NK-92 treated with Interleukin-12 subunit alpha and Interleukin-12 subunit beta, amount 100 ng/mL, for 24 hours (cell line): ENCODE measurements at places on chromosomes 2 and 18.

DNA sequence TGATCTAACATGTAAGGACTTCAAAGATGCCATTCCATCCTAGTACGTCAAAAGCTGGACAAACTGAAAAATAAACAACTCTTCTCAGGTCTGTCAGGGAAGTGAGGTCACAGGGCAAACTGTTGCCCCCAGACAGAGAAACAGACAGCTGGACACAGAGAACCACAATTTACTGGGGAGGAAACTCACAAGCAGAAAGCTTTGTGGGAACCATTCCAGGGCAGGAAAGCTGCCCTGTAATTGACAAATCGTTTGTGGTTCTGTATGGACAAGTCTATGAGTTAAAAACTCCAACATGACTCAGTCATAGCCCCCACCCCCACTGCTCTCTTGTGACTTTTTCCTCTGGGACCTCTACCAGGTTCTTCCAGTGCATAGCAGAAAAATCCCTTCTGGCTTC is 28.4 kb downstream of the MCEE start:
- no peak for DNase-seq

DNA sequence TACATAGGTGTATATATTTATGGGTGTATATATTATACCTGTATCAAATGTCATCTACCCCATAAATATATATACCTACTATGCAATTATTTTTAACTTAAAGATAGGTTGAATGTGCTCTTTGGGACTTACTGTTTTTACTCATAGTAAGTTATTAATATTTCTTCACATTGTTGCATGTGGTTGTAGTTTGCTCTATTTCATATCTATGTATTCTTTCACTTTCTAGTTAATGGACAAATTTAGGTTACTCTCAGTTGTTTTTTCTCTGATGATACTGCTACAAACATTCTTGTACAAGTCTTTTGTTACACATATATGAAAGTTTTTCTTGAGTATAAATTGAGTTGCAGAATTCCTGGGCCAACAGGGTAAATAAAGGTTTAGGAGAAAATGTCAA is 601.8 kb upstream of the ID2 start:
- DNase-seq: no peak

GRCh38 chr2:106363791-106364190 is 104.4 kb downstream of the RGPD3 start:
- no peak for DNase-seq

DNA sequence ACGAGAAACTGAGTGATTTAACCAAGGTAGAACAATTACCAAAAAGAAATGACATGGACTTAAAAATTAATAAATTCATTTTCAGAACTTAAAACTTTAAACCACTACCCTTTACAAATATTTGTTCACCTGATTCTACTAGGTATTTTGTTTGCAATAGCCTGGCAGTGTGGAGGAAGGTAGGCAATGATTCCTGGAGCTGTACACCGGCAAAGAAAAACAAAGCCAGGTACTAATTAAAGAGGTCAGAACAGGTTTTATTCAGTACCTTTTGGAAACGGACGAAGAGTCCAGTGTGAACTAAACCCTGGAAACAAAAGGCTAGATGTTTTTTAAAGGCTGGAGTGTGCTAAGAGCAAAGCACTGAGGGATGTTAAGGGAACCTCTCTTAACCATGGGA is 561.3 kb upstream of the FSHR start:
- no peak for DNase-seq

GRCh38 chr18:50277942-50278341 is 3.4 kb downstream of the MBD1 start:
- no peak for DNase-seq

DNA sequence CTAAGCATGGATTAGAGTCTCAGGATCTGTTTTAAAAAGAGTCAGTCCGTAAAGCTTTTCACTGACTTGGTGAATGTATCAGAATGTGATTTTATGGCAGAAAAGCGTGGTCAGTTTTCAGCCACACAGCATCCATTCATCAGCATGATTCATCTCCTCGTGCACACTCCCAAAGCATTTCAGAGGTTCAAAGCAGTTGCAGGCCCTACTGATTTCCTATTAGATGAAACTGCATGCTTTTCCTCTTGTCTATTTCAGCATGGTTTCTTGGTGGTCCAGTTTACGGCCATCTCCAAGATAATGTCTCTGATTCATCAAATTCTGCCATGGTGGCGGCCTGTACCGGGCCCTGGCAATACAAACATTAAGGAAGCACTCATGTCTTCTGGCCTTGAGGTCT is 4.8 kb upstream of the PARD6G start:
- DNase-seq: no peak

- peak; percentile 12 for DNase-seq
Measured at GRCh38 chr2:6877402-6878304, at the start of gene RSAD2. TSS of gene RSAD2 (plus strand) at chr2:6877777. CDS start at chr2:6877801, 24 bp downstream.

DNA sequence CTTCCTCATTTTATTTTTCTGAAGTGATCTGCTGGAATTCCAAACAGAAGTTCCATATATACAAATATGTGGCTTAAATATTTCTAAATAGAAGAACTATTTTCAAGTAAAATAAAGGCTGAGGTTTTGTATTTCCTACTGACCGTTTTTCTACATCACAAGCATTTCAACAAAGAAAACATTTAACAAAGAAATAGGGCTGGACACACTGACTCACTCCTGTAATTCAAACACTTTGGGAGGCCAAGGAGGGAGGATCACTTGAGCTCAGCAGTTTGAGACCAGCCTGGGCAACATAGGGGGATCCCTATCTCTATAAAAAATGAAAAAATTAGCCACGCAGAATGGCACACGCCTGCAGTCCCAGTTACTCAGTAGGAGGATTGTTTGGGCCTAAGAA is 44.6 kb downstream of the TANK start:
- no peak for DNase-seq

GRCh38 chr2:167761465-167762136 is 485.8 kb downstream of the STK39 start:
- DNase-seq: no peak

- no peak for DNase-seq
Measured at GRCh38 chr2:113253453-113253852, 25.3 kb downstream of the PAX8 start.

GRCh38 chr2:156647377-156648010 is 211.3 kb downstream of the GPD2 start:
- DNase-seq: no peak

GRCh38 chr2:22238967-22239366 is 1115.2 kb downstream of the TDRD15 start:
- no peak for DNase-seq

GRCh38 chr2:135457279-135457678 is 73.7 kb downstream of the ZRANB3 start:
- no peak for DNase-seq

DNA sequence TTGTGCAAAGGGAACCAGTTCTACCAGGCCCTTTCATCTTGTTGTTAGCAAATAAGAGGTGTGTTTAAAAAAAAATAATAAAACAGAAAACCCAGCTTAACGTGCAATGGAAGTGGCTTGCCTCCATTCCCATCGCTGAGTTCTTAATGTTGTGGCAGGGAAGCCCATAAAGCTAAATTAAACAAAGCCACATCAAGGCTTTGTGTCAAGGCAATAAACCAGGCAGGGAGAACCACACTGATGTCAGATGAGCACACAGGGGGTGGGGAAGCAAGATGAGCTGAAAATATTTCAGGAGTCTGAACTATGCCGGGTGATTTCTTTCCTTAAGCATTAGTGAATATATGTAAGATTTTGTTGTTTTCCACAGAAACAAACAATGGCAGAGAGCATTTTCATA is 73.5 kb downstream of the PHLPP1 start:
- no peak for DNase-seq

- no peak for DNase-seq
Measured at GRCh38 chr2:88090446-88091283, 23.0 kb downstream of the SMYD1 start.

DNA sequence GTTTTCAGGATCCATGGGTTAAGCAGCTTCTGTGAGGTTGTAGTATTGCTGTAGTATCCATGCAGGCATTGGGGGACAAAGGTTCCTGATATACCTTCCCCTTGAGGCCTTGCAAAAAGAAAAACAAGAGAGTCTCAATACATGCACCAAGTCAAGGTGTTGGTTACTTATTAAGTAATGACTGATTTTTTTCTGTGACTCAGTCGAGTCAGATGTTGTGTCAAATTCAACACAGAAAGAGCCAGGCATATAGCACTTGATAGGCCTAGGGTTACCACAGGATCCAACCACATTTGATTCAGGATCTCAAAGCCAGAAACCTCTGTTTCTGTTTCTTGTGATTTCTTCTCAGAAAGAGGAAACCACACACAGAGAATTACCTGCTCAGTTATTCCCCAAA is 24.9 kb upstream of the CD8A start:
- DNase-seq: no peak

DNA sequence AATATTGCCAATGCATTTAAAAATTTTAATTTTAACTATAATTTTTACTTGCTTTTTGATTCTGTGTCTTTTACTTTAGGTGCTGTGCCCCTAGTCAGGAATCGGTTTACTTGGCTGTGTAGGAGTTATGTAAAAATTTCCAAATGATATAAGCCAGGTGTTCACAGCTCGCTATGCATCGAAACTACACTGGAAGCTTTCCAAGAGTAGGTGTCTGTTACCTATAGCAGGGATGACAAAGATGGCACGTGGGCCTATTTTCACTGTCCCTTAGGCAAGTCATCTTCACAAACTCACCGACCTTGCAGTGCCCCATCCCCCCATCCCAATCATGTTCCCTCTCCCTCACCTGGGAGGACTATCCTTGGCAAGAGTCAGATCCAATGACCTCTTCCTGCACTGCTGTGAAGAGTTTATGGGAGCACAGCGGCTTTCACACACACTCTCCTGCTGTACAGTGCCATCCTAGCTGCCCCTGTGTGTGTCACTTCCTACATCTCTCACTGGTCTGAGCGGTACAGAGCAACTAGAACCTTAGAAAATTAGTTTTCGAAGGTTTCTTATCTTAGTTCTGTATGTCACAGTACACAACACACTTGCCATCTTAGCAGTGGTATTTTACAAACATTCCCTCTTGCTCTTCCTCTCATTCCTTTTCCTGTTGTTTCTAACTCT is 49.2 kb upstream of the NAB1 start:
- no peak for DNase-seq

GRCh38 chr18:69590150-69590549 is 189.5 kb downstream of the DOK6 start:
- DNase-seq: no peak

GRCh38 chr2:238669046-238669445 is 178.8 kb upstream of the TWIST2 start:
- DNase-seq: no peak

DNA sequence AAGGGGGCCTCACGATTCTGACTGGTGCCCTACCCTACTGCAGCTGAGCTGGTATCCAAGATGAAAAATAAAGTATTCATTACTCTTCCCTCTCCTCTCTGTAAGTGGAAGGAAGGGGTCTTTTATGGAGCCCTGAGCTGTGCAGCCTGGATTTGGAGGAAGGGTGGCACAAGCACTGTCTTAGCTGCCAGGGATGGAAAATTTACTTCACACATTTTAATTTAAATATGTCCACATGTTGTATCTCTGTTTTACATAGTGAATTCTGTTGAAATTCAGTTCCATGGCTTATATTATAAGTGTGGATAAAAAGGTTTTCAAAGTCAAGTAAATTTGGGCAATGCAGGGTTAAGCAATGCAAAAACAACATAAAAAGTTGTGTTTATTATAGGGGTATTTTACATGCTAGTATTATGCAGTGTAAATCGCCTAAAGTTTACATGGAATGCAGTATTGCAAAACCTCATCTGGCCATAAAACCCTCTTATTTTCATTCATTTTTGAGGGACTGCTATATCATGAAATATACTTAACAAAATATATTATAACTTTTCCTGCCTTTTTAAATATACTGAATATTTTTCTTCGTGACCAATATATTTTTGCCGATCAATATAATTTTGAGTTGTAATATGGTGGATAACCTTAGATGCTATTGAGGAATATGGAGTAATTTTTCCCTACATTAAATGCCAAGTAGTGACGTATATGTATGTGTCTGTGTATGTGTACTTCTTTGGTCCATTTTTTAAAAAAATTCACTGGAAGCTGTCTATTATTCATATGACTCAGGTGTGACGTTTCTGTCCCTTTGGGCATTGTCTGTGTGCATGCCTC is 333.9 kb upstream of the CYRIA start:
- DNase-seq: no peak

- no peak for DNase-seq
Measured at GRCh38 chr18:36424741-36425142, 127.2 kb downstream of the FHOD3 start.

GRCh38 chr2:218799990-218800389 is 18.0 kb downstream of the CYP27A1 start:
- no peak for DNase-seq

- DNase-seq: no peak
Measured at GRCh38 chr2:201407265-201407664, 44.0 kb downstream of the TRAK2 start.

DNA sequence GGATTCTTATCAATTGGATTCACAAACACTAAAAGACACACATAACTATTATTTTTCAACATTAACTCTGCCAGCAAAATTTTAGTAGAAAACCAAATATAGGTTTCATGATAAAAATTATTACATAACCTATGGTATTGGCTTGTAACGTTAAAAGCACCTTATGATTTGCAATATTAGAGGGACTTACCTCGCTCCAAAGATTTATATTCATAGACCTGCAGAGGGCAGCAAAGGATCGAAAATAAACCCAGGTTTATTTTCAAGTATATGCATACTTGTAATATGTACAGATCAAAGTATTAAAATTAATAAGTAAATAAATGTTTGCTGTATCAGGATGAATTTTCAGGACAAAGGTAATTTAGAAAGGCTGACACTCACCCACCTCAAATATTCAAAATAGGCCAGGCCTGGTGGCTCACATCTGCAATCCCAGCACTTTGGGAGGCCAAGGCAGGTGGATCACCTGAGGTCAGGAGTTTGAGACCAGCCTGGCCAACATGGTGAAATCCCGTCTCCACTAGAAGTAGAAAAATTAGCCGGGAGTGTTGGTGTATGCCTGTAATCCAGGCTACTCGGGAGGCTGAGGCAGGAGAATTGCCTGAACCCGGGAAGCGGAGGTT is 45.3 kb downstream of the LRPPRC start:
- no peak for DNase-seq

GRCh38 chr2:119240311-119241204 is 16.9 kb downstream of the STEAP3 start:
- DNase-seq: no peak

DNA sequence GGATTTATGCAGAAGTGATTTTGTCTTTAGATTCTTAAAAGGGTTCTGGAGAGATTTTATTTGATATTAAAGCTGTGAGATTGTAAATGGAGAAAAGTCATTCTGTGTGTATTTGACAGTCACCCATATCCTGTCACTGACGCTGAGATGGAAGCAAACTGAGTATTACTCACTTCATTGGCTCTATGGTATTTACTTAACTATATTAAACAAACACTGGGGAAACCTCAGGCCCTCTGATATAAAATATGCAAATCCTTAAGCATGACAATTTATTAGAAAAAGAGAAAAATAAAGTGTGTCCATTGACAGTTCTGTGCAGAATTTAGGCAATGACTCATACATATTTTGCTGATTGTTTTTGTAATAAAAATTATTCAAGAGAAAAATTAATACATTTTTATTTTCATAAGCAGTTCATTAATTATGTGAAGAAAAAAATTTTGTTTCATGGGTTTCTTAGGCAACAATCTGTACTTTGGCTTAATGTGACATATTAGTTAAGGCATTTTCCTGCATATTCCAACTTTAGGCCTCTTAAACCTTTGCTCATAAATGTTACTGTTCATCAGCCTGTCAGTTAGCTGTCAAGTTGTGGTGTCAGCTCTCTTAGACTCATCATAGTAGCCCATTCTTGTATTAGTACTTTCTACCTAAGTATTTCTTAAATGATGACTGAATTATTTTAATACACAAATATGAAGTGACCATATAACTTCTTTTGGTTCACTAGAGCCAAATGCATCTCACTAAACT is 99.9 kb downstream of the PARD3B start:
- no peak for DNase-seq
